GM13977 (cell line): ENCODE measurements at places on chromosomes 4 and X.

GRCh38 chr4:176002007-176002613 lies 63.5 kb upstream of the WDR17 start:
- DNase-seq: peak; percentile 68

DNA sequence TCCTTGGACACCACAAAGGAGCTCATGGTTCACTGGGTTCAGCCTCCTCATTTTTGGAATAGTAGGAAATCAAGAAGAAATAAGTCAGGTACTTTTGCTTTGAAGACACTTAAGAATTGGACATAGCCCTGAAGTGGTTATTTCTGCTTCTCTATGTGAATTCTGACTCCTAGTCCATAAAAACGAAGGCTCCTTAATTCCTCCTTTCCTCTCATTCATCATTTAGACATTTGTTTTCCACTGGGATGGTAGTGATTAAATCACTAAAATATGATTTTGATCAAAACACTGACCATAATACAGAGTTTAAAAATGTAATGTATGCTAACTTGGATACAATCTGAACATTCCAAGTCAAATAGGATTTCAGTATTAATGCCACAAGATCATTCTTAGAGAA lies 34.7 kb upstream of the CYP2U1 start:
- DNase-seq: no peak

DNA sequence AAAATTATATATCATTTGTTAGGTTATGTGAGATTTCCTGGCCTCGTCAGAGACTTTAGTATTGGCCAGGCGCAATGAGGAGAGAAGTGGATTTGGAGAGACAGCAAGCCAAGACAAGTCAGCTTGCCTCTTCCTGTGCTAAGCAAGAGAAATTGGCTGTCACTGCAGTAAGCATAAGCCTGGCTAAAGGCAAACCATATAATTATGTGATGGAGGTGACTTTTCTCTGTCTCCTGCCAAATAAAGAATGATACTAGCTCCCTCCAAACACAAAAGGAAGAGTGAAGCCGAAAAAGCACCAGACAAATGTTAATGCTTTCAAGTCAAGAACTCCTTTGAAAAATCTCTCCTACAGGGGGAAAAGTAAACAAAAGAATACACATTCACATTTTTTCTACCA lies 2246.0 kb downstream of the ARAP2 start:
- DNase-seq: no peak

DNA sequence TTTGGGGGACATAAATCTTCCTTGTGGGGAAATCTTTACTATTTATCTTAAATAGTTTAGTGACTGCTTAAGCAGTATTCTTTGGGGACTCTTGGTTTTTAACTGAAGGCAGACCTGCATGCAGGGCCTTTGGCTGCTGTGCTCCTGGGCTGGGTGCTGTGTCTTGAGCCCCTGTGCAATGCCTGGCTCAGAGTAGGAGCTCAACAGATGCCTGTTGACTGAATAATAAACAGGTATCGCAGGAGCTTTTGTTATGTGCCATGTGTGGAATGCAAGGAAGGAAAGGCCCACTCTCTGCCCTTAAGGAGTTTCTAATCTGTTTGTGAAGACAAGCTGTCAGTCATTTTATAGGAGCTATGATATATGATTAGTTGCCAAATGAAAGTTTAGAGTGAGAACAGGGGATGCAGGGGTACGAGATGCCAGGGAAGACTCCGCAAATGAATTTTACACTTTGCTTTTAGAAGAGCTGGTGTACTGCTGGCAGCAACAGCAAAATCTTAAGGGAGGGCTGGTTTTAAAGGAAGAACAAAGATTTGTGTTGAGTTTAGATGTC lies 6.7 kb downstream of the GAB1 start:
- DNase-seq: no peak

- no peak for DNase-seq
Measured at GRCh38 chrX:33273535-33273934, 62.2 kb upstream of the DMD start.

GRCh38 chr4:128823025-128823661 lies 13.6 kb downstream of the JADE1 start:
- no peak for DNase-seq

DNA sequence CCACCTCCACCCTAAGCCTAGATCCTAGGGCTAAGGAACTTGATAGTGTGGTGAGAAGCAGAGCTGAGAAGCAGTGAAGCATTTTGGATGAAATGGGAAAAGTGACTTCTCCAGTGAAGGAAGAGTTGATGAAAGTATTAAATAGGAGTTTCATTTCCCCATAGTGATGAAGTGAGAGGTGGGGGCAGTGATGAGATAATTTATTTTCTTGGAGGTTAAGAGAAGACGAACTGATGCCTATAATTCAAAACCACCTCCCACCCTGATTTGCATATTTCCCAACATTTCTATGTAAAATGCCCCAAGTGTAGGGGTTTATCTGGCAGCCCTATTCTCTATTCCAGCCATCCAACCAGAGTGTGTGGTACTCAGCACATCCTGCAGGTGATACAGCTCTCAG lies 6.3 kb downstream of the LONRF3 start:
- no peak for DNase-seq

- no peak for DNase-seq
Measured at GRCh38 chr4:37798616-37799015, 27.9 kb upstream of the PGM2 start.

DNA sequence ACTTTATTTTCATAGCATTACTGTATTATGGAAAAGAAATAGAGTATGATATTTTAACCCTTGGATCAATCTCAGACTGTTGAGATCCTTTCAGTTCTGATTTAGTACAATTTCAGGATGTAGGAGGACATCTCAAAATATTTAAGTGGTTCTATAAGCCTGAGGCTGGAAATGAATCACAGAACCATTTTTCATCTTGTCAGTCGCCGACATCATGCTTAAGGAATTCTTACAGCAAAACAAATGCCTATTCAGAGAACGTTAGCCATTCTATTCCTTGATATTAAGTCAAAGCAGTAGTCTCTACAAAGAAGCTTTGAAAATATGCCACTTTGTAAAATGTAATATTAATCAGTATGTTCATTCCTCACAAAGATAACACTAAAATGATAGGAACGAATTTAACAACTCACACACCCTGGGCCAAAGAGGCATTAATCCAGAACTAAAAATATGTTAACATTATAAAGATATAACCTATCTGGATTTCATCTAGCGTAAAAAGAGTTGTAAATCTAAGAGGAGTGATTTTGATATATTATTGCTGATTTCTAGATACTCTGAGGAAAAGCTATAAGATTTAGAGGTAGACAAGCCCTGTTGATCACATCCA lies 152.0 kb downstream of the GASK1B start:
- no peak for DNase-seq

DNA sequence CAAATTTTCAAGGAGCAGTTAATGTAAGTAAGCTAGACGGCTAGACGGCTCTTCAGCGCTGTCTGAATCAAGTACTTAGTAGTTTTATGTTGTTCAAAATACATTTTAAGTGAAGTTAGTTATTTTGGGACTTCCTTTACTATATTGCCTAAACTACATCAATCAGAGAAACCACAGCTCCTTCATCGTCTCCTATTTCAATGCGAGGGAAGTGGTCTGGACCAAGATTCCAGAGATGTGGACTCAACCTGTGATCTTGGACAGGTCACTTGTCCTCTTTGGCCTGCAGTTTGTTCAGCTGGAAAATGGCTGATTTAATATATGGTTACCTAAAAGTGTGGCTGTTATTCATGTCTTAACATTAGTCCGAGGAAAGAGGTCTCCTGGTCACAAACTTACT lies 10.6 kb downstream of the ING2 start:
- no peak for DNase-seq

DNA sequence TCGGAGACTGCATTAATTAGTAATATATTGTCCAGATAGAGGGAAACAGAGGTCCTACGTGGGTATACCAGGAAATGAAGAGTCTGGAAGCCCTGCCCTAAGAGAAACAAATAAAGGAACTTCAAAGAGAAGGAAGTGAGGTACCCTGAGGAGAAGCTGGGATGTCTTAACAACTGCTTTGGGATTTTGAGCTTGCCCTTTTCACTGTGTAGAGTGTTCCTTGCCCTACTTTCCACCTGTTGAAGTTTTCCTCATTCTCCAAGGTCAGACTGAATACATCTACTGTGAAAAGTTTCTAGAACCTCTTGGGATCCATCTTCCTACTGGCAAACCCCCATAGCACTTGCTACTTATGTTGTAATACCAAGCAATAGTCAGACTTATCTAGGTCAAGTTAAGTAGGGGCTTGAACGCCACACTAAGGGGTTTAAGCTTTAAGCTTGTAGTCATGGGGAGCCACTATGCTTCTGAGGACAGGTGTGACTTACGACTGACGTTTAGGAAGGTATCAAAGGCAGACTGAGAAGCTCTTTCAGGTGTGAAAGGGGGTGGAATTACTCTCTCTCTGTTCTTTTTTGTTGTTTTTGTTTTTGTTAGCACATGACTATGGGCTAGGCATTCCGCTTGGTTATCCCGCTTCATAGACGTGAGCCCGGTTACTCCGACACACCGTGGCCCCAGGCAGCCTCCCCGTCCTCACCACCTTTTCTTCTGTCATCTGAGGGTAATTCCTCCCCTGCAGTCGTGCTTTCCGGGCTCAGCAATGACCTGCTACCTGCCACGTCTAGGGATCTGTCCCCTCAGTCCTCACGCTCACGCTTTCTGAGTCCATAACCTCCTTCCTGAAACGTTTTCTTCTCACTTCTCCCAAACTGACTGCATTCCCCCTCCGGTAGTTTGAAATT lies 959 bp upstream of the REST start:
- peak; percentile 31 for DNase-seq

DNA sequence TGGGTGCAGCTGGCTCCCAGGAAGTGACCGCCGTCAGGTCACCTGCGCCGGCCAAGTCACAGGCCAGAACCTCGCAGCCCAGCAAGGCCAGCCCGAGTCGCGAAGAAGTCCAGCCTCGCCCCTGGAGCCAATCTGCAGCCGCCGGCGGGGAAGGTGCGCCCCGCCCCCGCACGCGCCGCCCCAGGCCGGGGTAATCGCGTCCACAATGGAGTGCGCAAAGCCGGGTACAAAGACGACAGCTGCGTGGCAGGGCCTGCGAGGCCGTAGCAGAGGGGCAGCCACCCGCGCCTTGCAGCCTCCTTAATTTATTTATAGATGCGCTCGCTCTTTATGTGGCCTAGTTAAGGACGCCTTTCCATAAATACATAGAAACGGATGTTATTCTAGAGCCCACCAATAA lies 139.4 kb upstream of the CPEB2 start:
- no peak for DNase-seq

DNA sequence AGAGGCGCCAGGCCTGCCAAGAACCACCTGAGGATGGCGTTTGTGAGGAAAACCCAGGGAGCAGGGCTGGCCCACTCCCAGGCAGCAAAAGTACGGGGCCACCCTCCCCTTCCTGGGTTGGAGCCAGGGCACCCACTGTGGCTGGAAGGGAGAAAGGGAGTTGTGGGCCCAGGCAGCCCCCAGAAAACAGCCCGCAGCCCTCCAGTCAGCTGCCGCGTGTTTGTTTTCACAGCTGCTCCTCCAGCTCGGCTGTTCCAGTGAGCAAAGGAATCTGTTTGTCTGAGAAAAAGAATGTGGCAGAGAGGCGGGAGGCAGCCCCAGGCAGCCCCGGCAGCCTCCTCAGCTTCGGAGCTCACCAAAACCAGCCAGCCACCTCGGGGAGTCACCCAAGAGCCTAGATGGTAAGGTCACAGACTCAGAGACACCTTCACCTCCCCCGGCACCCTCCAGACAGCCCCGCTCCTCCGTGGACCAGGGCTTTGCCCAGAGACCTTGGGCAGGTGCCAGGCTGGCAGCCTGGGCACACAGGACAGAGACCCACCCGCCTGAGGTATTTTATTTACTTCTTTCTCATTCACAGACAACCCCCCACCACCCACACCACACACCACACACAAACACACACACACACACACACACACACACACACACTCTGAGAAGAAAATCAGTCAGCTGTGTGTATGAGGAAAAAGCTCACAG lies 338.1 kb downstream of the BCOR start:
- no peak for DNase-seq

GRCh38 chr4:8311101-8312068 lies 41.8 kb downstream of the HTRA3 start:
- DNase-seq: no peak

- DNase-seq: no peak
Measured at GRCh38 chr4:156101571-156101970, 147.9 kb upstream of the CTSO start.

GRCh38 chr4:25859429-25860148 lies 3.2 kb downstream of the SEL1L3 start:
- peak; percentile 60 for DNase-seq

GRCh38 chrX:102859550-102859871 lies 77.6 kb upstream of the RAB40AL start:
- DNase-seq: no peak

DNA sequence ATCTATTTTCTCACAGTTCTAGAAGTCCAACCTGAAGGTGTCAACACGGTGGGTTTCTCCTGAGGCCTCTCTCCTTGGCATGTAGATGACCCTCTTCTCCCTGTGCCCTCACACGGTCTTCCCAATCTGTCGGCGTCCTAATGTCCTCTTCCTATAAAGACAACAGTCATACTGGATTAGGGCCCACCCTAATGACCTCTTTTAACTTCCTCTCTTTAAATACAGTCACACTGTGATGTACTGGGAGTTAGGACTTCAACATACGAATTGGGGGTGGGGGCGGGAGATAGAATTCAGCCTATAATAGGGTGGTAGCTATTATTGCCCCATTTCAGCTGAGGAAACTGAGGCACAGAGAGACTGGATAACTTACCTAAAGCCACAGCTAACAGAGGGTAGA lies 70.2 kb downstream of the SMIM20 start:
- no peak for DNase-seq

GRCh38 chrX:107826238-107827029 lies 768 bp downstream of the MID2 start:
- DNase-seq: peak; percentile 31

DNA sequence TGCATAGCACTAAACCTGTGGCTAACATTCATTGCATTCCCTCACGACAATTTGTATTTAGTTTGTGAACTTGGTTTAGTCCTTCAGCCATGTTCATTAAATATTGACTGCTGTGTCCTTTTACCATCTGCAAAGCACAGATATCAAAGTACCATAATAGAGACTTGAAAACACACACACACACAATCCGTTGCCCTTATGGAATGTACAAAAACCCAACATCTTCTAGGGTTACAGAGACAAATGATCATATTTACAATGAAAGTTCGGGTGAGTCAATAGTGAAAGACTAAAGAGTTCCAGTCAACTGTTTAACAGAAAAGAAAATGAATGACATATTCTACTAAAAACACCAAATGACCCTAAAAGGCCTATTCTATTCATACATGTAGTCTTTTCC lies 50.8 kb upstream of the TXK start:
- DNase-seq: no peak
